ENCODE measurements at places on chromosomes 1 and 21.

DNA sequence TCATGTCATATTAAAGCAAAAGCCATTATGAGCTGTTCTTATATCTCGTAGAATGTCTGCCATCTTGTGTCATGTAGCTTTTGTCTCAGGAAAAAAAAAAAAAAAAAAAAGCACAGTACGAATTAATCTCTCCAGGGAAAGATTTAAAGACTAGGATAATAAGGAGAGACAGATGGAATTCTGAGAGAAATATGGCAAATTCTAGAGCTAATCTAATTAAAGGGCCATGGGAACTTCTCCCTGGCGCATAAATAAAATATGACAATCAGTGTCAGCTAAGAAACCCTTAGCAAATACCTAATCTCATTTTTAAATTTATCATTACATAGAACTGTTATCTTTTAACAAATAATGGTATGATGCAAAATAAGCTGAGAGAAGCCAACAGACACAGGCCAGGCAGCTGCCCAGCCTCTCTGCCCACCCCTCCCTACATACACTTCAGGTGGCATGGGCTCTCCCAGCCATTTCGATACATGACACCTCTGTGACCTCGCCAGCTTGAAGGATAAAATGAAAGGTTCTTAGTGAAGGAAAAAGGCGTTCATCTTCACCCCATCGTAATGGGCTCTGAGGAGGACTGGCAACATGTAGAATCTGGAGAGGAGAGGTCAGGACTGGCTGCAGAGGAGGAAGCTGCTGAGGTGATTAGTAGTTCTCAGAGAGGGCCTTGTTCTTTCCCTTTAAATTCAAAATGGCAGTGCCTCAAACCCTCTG is 39.8 kb downstream of the DISC1 start:
- DNase-seq, result no peak

- DNase-seq, result no peak
Observed at GRCh38 chr1:184163674-184164465, 112.3 kb downstream of the TSEN15 start.

DNA sequence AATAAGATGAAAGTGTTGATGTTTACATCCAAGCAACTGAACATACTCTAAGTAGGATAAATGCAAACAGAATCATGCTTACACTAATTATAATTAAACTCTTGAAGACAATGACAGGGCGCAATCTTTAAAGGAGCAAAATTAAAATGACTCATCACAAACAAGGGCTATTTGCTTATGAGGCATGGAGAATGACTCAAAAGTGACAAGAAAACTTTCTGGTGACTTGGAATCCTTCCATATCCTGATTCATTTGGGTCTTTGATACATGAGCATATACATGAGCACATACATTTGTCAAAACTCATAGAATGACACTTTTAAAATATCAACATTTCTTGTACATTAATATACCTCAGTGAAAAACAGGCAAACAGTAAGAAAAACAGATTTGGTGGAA is 1632.3 kb downstream of the KCNT2 start:
- DNase-seq, result no peak

DNA sequence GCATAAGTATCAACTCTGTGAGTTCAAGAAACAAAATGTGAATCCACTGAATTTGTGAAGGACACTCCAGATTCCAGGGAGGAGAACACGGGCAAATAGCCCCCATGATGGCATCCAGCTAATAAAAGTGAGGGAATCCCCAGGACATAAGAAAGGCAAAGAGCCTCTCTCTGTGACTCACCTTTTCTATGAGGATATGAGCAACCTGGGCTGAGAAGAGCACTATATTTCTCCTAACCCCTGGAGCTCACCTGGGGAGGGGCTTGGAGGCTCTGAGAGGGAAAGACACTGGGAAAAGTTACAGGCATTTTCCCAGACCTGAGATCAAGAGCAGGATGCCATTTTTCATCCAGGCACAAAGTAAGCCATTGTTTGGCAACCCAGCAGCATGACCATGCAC is 1298.8 kb downstream of the PLA2G4A start:
- no peak for DNase-seq

DNA sequence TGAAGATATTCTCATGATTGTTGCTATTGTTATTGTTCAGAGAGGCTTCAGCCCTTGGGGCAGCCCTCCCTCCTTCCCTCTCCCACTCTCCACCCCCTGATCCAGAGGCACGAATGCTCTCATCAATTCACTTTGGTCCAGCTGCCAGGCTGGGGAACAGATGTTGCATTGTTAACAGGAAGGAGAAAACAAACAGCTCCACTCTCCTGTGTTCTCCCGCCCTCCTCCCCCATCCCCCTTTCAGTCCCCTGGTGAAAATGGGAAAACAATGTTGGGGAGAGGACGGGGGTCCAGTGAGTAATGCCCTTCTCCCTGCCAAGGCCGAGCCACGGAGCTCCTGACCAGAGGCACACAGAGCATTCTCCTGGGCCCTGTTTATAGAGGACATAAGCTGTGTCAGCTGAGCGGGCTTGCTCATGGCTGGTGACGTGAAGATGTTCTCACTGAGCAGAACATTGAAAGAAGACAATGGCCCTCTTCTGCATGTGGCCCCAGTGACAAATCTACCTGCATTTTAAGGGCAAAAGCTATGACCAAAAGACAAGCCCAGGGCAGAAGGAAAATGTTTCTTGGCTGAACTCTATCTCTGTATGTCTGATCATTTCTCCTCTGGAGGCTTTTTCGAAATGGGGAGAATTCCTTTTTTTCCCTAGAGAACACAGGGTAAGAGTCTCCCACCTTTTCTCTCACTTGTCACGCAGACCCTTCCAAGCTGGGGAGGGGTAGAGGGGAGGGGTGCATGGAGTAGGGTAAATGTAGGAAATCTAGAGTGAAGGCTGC is 111.7 kb downstream of the GLUL start:
- DNase-seq, result no peak

DNA sequence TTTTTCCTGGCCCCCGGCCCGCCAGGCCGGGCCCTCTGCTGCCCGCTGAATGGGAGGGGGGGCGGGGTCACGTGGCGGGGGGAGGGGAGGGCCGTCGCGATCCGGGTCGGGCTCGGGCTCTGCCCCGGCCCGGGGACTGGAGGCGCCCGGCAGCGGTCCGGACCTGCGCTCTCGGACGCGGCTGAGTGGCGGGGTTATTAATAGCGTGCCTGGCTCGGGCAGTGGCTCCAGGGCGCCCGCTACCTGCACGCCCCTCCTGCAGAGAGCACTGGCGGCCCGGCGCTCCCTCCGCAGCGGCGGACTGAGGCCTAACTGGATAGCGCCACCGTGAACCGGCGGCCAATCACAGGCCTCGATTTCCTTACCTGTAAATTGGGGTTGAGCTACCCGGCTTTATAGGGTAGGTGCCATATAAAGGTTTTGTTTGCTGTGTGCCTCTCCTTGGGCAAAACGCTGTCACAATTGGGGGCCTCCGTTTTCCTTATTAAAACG is 28.1 kb downstream of the AHDC1 start:
- no peak for DNase-seq

- DNase-seq, result no peak
Observed at GRCh38 chr1:109864047-109864822, 46.4 kb upstream of the CSF1 start.

GRCh38 chr1:33586106-33586505 is 113.7 kb downstream of the ZSCAN20 start:
- DNase-seq, result no peak

DNA sequence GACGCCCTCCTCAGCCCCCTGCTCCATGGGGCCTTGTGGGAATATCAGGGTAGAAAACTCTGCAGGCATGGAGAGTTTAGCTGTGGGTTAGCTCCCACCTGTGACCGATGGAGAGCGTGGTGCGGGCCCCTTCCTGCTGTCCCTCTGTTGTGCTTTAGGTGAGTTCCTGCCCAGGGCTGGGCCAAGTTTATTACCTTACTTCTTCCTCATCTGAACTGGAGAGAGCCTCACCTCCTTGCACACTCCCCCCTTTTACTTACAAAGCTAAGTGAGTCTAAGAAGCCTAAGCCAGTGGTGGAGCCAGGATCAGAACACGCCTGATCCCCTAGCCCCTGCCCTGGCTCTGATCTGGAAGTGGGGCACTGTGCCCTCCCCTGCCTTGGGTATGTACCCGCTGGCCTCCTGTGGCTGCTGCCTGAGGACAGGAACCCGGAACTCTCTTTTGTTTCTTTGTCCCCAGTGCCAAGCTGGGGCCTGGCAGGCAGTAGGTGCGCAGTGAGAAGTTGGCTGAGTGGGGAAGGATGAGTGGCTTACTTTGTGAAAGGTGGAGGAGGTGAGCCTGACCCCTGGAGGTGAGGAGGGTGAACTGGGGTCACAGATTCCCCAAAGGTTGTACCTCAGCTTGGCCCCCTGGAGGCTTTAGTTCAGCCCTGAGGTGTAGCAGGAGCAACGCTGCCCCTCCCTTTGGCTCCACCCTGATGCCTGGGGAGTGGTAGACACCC is 32.9 kb downstream of the ARHGEF10L start:
- no peak for DNase-seq

DNA sequence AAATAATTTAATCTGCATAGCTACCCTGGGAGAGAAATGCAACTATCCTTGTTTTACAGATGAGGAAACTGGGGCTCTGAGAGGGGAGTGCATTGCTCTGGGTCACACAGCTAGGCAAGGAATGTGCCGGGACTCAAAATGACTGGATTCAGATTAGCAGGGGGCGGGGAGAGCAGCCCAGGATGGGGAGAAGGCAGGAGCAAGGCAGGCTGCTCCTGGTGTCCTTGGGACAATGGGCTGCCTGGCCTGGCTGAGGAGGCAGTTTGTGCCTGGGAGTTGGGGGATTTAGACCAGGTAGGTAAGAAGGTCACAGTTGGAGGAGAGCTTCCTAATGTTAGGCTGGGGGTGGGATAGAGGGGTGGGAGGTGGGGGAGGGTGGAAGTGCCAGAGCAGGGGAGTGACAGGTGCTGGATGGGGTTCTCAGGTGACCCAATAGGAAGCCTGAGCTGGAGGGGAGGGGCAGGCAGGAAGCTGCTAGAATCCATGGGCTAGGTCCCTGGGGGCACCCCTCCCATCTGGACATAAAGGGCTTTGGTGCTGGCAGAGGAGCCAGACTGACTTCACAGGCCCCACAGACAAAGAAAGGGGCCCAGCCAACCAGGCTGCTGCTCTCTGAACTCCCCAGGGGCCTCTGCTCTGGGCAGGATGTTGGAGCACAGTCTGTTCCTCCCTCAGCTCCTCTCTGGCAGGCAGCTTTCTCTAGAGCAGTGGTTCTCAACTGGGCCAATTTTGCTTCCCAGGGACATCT is 29.0 kb downstream of the TRIM62 start:
- no peak for DNase-seq

DNA sequence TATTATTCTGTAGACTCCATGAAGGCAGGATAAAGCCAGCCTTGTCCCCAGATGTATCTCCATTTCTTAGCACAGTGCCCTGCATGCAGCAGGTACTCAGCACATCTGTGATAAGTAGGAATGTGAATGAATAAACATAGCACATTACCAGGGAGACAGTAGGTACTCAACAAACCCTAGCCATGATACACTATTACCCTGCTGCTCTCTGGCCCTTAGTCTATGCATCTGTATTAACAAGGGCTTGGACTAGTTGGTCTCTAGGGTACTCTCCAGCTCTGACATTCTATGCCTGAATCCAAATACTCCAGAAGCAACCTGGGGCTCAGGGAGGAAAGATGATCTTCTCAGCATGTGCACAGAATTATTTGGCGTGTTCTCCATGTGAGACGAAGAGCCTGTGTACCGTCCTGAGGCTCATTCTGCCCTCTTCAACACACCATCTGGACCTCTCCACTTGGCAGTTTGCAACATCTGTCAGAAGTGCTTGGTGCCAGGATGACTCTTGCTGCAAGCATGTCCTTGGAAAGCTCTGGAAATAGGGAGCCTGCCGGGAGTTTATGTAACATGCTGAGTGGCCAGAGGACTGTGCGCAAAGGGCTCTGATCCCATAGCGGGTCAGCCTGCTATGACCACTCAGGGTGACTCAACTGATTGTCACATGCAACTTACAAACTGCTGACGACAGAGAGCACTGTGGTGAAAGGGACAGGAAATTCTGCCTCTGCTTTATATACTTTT is 228.2 kb upstream of the USP24 start:
- no peak for DNase-seq

GRCh38 chr1:11886986-11887665 is 28.4 kb upstream of the NPPB start:
- DNase-seq, result no peak

DNA sequence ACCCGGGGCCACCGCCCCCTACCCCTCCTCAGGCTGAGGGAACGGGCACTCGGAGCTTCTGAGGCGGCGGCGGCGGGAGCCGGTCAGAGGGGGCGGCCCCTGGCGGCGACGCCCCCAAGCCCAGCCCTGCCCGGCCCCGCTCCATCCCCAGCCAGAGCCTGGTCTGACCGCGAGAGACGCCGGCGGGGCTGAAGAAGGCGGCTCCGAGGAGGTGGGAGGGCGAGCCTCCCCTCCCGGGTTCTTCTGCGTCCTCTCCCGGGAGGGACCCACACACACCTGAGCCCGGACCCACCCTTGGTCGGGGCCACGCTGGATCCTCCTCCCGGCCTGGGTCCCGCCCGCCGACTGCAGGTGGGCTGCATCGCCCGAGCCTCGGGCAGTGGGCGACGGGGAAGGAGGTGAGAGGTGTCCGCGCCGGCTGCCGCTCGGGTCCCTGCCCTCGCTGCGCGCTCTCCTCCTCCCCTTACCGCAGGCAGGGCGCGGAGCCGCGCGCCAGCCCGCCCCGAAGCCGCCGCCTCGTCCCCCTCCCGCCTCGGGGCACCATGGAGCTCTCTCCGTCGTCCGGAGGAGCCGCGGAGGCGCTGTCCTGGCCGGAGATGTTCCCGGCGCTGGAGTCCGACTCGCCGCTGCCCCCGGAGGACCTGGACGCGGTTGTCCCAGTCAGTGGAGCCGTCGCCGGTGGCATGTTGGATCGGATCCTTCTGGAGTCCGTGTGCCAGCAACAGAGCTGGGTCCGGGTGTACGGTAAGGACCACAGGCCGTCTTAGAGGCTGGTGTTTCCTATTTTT is at the start of gene RASAL2:
TSS of gene RASAL2 (plus strand) at position 154 of the 788 bp plus-strand sequence. CDS start at position 543, 389 bp downstream.
- DNase-seq, result no peak
